ENCODE measurements at places on chromosomes 11 and 22. TPM values are rescaled to one million over a fixed set of nuclear protein-coding genes. Genes with fewer than 3 reads are reported as not detected.

DNA sequence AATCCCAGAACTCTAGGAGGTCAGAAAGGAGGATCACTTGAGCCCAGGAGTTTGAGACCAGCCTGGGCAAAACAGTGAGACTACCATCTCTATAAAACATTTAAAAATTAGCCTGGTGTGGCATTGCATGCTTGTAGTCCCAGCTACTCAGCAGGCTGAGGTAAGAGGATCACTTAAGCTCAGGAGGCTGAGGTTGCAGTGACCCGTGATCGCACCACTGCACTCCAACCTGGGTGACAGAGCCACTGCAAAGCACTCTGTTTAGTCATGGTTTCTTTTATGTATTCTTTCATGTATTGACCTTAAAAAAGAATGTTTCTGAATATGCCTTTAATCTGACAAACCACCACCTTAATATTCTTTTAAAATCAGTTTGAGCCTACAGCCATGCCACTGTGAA, 52.2 kb downstream of the BIRC2 start:
- DNase-seq, result no peak
- peaks cover 2% of the 10 kb centered on the region for H3K4me1 ChIP-seq
- no peaks in the 10 kb centered on the region for H3K27me3 ChIP-seq

DNA sequence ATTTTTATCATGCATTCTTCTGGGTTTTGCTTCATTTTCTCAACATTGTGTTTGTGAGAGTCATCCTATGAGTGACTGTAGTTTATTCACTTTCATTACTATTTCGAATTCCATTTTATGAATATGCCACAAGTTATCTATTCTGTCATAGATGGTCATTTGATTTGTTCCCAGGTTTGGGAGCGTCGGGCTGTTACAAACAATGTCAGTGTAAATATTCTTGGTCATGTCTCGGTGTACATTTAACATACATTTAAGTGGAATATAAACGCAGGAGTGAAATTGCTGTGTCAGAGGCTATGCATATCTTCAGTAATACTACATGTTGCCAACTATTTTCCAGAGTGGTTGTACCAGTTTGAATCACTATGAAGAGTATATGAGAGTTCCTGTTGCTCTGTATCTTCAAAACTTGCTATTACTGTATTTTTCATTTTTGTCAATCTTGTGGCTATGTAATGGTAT, 2.4 kb downstream of the TRIM44 start:
- H3K4me1 ChIP-seq, result peaks cover 11% of the 10 kb centered on the region
- no peaks in the 10 kb centered on the region for H3K27me3 ChIP-seq
- peak; percentile 14 for DNase-seq
- H3K27ac ChIP-seq, result no peak overlapping the region

DNA sequence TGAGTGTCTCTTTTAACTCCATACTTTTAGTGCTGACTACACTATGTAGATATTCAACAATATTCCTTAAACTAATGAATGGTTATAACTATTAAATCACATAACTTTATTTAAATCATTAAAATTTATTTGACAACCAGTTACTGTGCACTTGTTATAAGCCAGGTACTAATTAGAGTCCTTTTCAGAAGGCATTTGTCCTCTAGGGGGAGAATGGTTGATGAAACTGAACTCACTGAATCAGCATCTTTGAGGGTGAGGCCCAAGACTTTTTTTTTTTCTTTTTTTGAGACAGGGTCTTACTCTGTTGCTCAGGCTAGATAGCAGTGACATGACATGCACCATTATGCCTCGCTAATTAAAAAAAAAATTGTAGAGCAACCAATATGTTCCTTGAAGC, 515.6 kb upstream of the CCDC90B start:
- H3K36me3 ChIP-seq, result no peaks in the 10 kb centered on the region
- no peaks in the 10 kb centered on the region for H3K4me1 ChIP-seq
- no peak for DNase-seq
- no peak overlapping the region for H3K27ac ChIP-seq

DNA sequence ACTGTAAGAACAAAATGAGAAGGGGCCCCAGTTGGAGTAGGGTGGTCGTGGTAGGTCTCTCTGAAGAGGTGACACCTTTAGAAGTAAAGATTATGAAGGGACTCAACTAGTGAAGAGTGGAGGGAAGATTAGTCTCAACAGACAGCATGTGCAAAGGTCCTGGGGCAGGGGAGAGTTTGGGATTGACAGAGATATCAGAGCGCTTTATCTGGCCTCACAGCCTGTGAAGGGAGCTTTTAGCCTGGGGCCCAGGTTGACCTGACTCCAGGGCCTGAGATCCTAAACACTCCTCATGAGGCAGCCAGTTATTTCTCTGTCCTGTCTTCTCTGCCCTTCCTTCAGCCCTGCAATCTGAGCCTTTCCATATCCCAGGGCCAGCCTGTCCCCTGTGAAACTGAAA, 16.2 kb downstream of the FGF3 start:
- H3K27me3 ChIP-seq, result peaks cover 28% of the 10 kb centered on the region
- H3K27ac ChIP-seq, result no peak overlapping the region
- H3K4me1 ChIP-seq, result no peaks in the 10 kb centered on the region
- no peak for DNase-seq

DNA sequence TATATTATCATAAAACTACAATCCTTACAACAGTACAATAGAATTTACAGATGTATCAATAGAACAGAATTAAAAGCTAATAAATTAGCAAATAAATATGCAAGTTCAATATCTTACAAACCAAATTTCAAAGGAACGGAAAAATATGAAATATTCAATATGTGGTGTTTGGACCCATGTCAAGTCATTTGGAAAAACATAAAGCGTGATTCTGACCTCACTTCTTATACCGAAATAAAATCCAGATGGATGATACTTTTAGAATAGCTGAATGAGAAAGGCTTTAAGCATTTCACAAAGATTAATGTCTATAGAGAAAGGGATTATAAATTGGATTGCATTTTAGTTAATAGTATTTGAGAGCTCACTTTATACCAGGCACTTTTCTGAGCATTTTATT, 92.8 kb upstream of the TEAD1 start:
- no peaks in the 10 kb centered on the region for H3K36me3 ChIP-seq
- DNase-seq, result no peak
- no peak overlapping the region for H3K27ac ChIP-seq
- H3K4me1 ChIP-seq, result no peaks in the 10 kb centered on the region

- H3K4me3 ChIP-seq, result no peak overlapping the region
- H3K27ac ChIP-seq, result no peak overlapping the region
- no peaks in the 10 kb centered on the region for H3K27me3 ChIP-seq
- no peak for DNase-seq
- H3K4me1 ChIP-seq, result no peaks in the 10 kb centered on the region
- H3K36me3 ChIP-seq, result no peaks in the 10 kb centered on the region
Measured at GRCh38 chr11:6152126-6152525, 18.0 kb downstream of the OR52B2 start.

DNA sequence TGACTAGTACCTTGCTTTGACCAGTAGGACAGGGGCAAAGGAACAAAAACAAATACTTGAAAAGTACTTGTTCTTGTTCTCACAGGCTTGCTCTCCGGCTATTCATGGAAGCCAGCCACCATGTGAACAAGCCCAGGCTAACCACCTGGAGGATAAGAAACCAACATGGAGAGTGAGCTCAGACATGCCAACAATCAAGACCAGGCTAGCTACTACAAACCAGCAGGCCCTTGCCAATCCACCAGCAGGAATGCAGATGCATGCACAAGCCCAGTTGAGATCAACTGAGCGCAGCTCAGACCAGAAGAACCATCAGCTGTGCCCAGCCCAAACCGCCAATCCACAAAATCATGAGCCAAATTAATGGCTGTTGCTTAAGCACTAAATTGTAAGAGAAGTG, 180.1 kb upstream of the ISX start:
- no peaks in the 10 kb centered on the region for H3K4me1 ChIP-seq
- H3K4me3 ChIP-seq, result no peak overlapping the region
- no peaks in the 10 kb centered on the region for H3K36me3 ChIP-seq
- H3K27me3 ChIP-seq, result no peaks in the 10 kb centered on the region

DNA sequence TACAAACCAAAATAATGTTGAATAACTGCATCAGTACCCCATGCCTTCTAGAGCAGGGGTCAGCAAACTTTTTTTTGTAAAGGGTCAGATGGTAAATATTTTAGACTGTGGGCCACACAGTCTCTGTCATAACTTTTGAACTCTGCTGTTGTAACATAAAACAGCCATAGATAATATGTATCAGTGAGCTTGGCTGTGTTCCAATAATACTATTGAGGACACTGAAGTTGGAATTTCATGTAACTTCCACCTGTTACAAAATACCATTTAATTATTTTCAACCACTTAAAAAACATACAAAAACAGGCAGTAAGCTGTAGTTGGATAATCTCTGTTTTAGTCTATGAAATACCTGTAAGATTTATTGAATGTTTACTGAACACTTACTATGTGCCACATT, 55.2 kb downstream of the PICALM start:
- H3K27ac ChIP-seq, result no peak overlapping the region
- peaks cover 24% of the 10 kb centered on the region for H3K36me3 ChIP-seq
- no peak for DNase-seq
- H3K4me1 ChIP-seq, result no peaks in the 10 kb centered on the region

GRCh38 chr11:67456068-67456705, 1.0 kb downstream of the CABP4 start:
- no peak overlapping the region for H3K27ac ChIP-seq
- H3K27me3 ChIP-seq, result peaks cover 22% of the 10 kb centered on the region
- H3K36me3 ChIP-seq, result no peaks in the 10 kb centered on the region
- DNase-seq, result no peak

DNA sequence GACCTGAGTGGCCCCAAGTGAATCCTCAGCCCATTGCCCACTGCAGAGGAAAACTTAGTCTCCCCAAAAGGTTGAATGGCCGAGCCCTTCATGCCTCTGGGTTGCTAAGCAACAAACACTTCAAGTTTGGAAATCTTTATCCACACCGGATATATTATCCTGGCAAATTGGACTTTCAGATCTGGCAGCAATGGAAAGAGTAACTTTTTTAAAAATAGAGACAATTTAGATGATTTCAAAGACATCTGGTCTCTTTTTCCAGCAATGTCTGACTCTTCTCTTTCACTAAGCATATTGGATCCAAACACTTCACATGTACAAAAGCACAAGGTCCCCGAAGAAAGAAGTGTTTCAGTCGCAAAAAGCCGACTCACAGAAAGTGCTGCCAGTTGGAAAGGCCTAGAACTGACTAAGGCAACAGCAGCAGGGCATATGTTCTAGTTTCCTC, 505.3 kb downstream of the SOX6 start:
- H3K36me3 ChIP-seq, result no peaks in the 10 kb centered on the region
- no peak overlapping the region for H3K27ac ChIP-seq

GRCh38 chr22:37462436-37462835, 23.7 kb downstream of the MFNG start:
- no peak overlapping the region for H3K4me3 ChIP-seq
- no peak overlapping the region for H3K27ac ChIP-seq
- H3K36me3 ChIP-seq, result no peaks in the 10 kb centered on the region
- no peaks in the 10 kb centered on the region for H3K4me1 ChIP-seq

- no peaks in the 10 kb centered on the region for H3K27me3 ChIP-seq
- no peaks in the 10 kb centered on the region for H3K36me3 ChIP-seq
- H3K4me1 ChIP-seq, result no peaks in the 10 kb centered on the region
- H3K27ac ChIP-seq, result no peak overlapping the region
- H3K4me3 ChIP-seq, result no peak overlapping the region
Measured at GRCh38 chr11:1943576-1943975, 3.6 kb upstream of the MRPL23 start.

DNA sequence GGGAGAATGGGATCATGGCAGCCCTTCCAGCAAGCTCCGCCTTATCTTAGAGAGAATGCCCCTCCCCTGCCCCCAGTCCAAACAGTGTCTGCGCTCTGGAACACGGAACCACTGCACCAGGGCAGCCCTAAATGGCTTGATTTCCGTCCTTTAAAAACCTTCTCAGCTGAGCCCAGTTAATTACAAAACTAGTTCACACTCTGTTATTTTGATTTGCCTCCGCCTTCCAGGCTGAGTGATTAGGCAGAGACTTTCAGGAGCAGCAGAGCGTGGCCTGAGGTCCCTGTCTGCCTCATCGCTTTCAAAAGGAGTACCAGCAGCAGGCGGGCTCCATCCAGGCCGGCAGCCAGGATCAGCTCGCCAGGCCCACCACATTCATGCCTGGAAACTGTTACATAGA, 313.0 kb downstream of the BRD1 start:
- H3K36me3 ChIP-seq, result no peaks in the 10 kb centered on the region
- no peaks in the 10 kb centered on the region for H3K27me3 ChIP-seq
- H3K27ac ChIP-seq, result no peak overlapping the region
- H3K4me3 ChIP-seq, result no peak overlapping the region
- no peaks in the 10 kb centered on the region for H3K4me1 ChIP-seq

GRCh38 chr11:64204464-64204989, 2.0 kb upstream of the FERMT3 start:
- H3K4me1 ChIP-seq, result peaks cover 10% of the 10 kb centered on the region
- no peaks in the 10 kb centered on the region for H3K27me3 ChIP-seq
- H3K36me3 ChIP-seq, result peaks cover 56% of the 10 kb centered on the region
- H3K4me3 ChIP-seq, result no peak overlapping the region

DNA sequence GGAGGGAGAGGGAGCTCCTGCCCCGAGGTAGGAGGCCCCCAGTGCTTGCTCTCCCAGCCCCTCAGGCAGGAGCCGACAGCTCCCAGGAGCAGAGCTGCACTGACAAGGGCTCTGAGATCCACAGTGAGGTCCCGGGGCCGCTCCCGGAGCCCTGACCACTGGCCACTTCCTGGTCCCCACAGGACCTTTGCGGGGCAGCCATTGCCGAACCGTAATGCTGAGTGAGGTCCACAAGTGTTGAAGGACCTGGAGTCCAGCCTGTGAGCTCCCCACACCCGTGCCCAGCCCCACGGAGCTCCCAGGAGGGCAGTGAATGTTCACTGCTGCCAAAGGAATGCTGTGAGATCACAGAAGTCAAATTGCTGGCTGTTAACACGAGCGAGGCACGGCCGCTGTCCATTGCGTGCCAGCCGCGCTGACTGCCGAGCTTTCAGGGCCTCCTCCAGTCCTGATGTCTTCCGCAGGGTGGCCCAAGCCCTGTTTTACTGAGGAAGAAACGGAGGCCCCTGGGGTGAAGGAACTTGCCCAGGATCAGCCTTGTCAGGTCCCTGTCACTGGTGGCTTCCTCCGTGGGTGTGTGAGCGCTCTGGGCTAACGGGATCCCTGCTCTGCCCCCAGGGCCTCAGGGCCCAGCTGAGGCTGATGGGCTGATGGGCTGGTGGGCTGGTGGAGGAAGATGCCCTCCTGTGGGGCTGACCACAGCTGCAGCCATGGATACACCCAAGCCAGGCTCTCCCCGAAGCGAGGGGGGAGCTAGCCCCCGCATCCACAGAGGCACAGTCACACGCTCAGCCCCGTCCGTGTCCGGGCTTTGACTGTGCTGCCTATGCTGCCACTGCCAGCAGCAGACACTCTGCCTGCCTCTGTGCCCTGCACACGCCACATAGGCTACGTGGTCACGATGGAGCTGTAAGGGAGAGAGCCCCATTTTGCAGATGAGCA, 70.8 kb downstream of the WNT7B start:
- 0 out of 2 replicates have a peak overlapping the region, but pooled peaks have one; percentile 8 for H3K27ac ChIP-seq
- no peaks in the 10 kb centered on the region for H3K36me3 ChIP-seq
- H3K4me3 ChIP-seq, result no peak overlapping the region
- peak; percentile 62 for DNase-seq
- peaks cover 17% of the 10 kb centered on the region for H3K27me3 ChIP-seq

- no peak overlapping the region for H3K4me3 ChIP-seq
- no peaks in the 10 kb centered on the region for H3K4me1 ChIP-seq
- no peak overlapping the region for H3K27ac ChIP-seq
- H3K36me3 ChIP-seq, result no peaks in the 10 kb centered on the region
Measured at GRCh38 chr22:34395370-34395769, 475.1 kb upstream of the LARGE1 start.

The SMARCB1 gene
- 110 TPM for total RNA-seq

The KDELR3 gene
- total RNA-seq, result 224 TPM

The CLCF1 gene
- 5.6 TPM for total RNA-seq

The MFNG gene
- total RNA-seq, result not detected

The SORL1 gene
- 1.9 TPM for total RNA-seq

The OR2D2 gene
- 0.28 TPM for total RNA-seq

The TSSK2 gene
- total RNA-seq, result not detected

The CASP5 gene
- total RNA-seq, result not detected

The NOX4 gene
- 10.8 TPM for total RNA-seq

The OR52H1 gene
- 0.28 TPM for total RNA-seq

All from IMR-90 (cell line).